ENCODE measurements at places on chromosomes 13 and 19.

GRCh38 chr19:1856698-1857603, 6.4 kb downstream of the KLF16 start:
- DNase-seq: peak; percentile 97

DNA sequence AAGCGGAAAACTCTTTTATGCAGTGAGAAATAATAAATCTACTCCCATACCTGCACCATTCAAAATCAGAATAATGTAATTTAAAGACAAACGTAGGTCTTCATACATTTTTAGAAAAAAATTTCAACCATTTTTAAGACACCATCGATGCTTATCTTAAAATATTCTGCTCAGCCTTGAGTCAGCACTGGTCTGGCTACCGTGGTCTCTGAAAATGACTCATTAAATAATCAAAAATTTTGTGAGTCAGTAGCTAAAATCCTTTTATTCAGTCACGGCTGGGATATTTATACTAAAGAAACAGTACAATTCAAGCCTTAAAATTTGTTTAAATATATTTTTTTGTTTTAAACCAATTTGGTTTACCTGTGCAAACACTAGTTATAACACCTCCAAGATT, 2862.8 kb upstream of the PCDH20 start:
- no peak for DNase-seq

GRCh38 chr13:46387064-46387851, at the start of gene RUBCNL:
RUBCNL (minus strand) TSS chr13:46387252; CDS start chr13:46372475, 14,777 bp downstream.
- DNase-seq: peak; percentile 92

GRCh38 chr13:52012512-52012836, 276 bp downstream of the ALG11 start:
- no peak for DNase-seq

GRCh38 chr13:90696254-90696653, 651.2 kb upstream of the MIR17HG start:
- DNase-seq: no peak

DNA sequence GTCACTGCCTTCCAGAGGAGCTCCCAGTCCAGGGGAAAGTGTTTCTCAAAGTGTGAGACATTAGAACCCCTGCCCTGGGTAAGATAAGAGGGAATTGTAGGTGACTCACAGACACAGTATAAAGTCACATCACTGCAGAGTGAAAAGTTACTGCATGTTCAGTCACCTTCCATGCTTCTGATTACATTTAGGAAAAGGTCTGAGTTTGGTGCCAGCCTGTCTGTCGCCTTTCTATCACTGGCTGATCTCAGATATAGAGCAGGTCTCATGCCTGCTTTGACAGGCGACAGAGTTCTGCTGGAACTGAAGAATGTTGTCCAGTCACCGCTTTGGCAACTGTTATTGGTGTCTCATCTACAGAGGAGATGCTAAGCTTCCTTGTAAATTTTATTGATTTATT, 1078.6 kb downstream of the UQCRFS1 start:
- DNase-seq: no peak

- no peak for DNase-seq
Measured at GRCh38 chr13:111648885-111649284, 328.4 kb downstream of the TEX29 start.

DNA sequence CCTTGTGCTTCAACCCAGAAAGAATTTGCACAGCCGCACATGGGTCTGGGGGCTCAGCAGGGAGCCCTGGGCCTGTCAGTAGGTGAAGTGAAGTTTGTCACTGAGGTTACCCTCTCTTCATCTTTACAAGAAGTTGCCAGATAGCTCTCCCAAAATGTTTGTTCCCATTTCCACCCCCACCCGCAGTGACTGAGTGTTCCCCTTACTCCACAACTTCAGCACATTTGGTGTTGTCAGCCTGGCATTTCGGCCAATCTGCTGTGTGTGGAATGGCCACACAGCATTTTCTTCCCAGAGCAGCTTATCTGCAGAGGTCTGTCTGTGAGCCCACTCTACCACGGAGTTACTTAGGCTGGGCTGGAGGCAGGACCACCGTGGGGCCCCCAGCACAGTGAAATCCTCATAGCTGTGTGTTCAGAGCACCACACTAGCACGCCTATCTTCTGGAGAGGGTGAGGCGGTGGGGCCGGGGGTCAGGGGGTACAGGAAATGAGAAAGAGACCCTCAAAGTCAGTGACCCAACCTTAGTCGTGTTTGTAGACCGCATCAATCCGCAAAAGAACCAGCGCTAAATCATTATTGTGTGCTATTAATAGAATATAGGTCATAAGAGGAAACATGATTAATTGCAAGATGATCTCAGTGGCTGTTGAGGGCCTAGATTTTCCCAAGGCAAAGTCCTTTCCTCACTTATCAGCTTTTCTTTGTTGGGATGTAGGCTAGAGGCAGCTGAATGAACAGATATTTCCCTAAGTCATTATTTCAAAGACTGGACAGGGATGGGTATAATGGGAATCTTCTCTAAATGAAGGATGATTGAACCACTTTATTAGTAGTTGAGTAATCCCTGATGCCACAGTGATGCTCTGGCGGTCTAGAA, 116.0 kb downstream of the SIPA1L3 start:
- DNase-seq: peak; percentile 33

DNA sequence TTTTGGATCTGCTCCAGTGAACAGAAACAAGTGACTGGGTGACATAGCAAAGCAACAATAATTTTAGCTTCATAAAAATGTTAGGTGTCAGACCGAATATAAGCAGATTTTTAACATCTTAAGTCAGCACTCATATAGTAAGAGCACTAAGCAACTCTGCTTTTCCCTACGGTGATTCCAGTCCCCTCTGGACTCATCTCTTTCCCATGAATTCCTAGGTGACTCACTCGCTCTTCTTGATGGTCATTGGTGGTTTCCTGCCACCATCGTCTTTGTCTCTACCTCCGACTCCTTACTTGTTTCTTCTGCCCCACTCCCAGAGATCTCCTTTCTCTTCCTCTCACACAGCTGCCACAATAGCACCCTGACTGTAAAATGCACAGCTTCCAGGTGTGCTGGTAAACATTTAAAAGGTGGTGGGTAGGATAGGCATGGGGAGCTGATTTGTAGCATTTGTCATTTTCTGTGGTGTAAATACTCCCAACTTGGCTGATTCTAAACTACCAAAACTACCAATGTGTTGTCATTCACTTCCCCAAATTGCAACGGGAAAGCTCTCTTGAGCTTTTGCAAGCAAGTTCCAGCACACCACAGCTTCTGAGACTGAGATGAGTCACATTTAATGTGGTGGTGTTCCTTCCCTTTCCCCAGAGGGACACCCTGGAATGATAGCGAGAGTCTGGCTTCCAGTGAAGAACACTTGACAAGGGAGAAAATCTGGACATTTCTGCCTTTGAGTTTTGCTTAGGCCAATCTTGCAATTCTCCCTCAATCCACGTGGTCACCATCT, 42.8 kb upstream of the CLDN10 start:
- DNase-seq: no peak

GRCh38 chr19:5966215-5966614, 11.7 kb downstream of the RANBP3 start:
- DNase-seq: no peak

GRCh38 chr19:40411125-40411842, 1.9 kb downstream of the PRX start:
- no peak for DNase-seq

DNA sequence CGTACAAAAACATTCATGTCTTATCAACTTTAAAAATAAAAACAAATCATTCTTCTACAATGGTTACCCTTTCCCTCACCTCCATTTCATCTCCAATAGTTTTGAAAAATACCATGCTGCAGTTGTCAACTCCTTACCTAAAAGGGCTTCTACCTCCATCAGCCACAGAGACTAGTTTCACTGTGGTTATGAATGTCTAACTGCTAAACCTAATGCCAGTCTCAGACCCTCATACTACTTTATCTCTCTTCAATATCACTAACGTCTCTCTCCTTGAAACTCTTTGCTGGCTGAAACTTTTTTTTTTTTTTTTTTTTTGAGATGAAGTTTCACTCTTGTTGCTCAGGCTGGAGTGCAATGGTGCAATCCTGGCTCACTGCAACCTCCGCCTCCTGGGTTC, 27.1 kb downstream of the LNX2 start:
- DNase-seq: no peak

DNA sequence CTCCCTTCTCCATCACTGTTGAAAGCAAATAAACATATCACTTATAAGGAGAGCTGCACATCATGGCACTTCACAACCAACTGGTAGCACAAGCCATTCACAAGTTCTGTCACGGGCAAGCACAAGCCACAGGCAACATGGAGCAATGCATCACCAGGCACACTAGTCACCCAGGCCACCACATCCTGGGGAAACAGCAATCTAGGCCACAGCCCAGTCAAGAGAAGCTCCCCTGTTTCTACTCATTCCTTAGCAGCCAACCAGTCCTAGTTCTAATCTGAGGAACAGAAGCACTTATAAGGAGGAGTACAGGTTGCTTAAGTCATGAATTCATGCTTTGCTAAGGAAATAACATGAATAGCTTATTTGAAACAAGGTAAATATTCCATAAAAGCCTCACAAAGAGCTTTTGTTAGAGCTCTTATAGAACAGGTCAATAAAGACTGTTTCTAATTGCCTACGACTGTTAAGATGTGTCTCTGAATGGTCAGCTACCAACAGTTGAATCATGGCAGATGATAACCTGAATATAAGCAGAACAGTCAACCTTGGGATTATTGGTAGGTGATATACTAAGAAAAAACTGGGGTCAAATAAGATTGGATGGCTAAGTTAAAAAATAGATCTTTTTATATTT, 169.0 kb downstream of the TBC1D4 start:
- no peak for DNase-seq

DNA sequence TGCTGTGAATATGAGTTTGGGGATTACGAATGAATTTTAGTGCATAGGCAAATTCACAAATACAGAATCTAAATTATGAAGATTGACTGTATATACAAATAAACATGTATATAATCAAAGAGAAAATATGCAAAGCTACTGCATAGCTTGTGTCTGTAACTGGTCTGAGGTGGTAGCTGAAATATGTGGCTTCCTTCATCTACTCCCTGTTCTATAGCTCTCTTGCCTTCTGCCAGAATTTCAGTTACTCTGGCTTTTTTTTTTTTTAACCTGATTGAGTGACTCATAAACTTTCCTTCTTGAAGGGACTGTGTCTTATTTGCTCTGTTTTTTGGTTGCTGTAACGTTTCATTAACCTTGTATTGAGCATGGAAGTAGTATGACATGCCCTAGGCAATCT, 26.6 kb downstream of the DNAJC3 start:
- DNase-seq: no peak

DNA sequence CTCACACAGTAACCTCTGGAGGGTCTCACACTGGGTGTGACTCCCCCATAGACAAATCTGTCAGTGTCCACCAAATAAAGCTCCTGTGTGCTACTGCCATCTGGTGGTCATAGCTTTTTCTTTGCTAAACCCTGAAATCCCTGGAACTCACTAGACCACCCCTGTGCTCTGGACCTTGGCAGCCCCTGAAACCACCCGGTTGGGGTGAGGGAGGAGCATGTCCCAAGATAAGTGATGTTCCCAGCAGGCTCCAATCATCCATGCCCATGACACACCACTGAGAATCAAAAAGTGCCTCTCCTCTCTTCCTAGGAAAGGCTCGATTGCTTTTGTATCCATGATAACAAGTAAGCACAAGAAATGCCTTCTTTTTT, 6.5 kb upstream of the HSD17B14 start:
- no peak for DNase-seq

GRCh38 chr19:41623360-41623759, 3.5 kb downstream of the CEACAM4 start:
- DNase-seq: no peak

GRCh38 chr13:51818276-51818675, 14.3 kb upstream of the DHRS12 start:
- DNase-seq: no peak

DNA sequence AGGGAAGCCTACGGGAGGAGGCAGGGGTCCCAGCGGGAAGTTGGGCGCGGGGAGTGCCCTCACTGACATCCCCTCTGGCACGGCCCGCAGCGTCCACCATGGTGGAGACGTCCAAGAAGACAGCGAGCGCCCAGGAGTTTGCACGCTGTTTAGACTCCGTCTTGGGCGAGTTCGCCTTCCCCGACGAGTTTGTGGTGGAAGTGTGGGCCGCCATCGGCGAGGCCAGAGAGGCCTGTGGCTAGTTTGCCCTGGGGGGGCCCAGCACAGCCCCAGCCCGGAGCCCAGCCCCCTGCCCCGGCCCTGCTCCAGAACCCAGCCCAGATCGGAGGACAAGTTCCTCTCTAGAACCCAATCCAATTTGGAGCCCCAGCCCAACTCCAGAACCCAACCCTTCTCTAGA, 4.7 kb downstream of the GIPC3 start:
- no peak for DNase-seq

DNA sequence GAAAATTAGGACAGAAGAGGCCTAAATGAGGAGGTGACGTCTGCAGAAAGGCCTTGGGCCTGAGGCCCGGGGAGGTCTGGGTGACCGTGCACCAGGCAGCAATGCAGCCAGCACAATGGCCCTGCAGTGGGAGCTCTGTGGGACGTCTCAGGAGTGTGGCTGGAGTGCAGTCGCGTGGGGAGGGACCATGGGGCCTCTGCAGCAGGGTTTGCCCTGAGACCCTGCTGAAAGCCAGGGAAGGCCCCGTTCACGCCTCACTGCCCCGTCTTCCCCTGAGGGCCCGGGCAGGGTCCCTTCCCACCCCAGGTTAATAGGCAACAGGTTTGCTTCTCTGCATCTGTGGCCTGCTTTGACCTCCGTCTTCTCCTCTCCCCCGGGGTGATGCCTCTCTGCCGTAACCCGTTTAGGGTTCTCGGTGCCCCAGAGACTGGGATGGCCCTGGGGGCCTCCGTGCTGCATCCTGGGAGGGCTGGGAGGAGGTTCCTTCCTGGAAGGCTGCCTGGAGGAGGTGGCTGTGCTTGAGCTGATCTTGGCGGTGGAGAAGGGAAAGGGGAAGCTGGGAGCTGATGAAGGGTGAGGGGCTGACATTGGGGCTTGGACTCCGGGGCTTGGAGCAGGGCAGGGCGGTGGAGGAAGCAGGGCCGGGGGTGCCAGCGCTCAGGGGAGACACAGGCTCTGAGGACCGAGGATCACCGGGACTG, 9.7 kb downstream of the PALM start:
- DNase-seq: no peak

- DNase-seq: peak; percentile 82
Measured at GRCh38 chr19:54573330-54573872, at the start of gene LILRA2. LILRA2 (plus strand) TSS chr19:54573790; CDS start chr19:54573879, 89 bp downstream.

DNA sequence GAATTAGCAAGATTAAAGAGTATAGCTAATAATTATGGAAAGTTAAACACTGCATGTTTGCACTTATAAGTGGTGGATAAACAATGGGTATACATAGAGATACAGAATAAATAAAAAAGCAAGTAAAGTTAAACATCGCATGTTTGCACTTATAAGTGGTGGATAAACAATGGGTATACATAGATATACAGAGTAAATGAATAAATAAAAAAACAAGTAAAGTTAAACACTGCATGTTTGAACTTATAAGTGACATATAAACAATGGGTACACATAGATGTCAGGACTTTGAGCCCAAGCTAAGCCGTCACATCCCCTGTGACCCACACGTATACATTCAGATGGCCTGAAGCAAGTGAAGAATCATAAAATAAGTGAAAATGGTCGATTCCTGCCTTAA, 1533.3 kb upstream of the SPRY2 start:
- DNase-seq: no peak

- no peak for DNase-seq
Measured at GRCh38 chr13:94079876-94080275, 399.6 kb downstream of the DCT start.

All from spleen (tissue), 13 donors.